Spinal cord (tissue), 10 donors: ENCODE measurements at places on chromosomes 1 and 21. TPM values are rescaled to one million over a fixed set of nuclear protein-coding genes. Genes with fewer than 3 reads are reported as not detected.

GRCh38 chr1:48035371-48036141, 38.4 kb upstream of the TRABD2B start:
- no peak overlapping the region for H3K27ac ChIP-seq
- no peaks in the 10 kb centered on the region for H3K36me3 ChIP-seq
- H3K4me1 ChIP-seq: peaks cover 22% of the 10 kb centered on the region
- no peaks in the 10 kb centered on the region for H3K27me3 ChIP-seq
- DNase-seq: no peak

DNA sequence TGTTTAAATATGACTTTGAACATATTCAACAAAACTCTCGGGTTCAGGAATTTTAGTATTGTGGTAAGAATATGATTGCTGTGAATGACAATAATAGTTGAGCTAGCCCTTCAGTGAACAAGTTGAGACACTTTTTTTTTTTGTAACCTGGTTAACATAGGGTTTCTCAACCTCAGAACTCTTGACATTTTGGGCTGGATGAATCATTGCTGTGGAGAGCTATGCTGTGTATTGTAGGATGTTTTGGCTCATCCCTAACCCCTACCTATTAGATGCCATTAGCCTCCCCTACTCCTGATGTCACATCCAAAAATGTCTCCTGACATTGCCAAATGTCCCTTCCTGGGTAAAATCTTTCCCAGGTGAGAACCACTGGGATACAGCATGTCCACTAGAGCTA, 113.7 kb downstream of the RUNX1 start:
- H3K27ac ChIP-seq: no peak overlapping the region
- H3K27me3 ChIP-seq: no peaks in the 10 kb centered on the region
- no peaks in the 10 kb centered on the region for H3K36me3 ChIP-seq

GRCh38 chr1:81578867-81579266, 221.9 kb upstream of the ADGRL2 start:
- no peak overlapping the region for H3K4me3 ChIP-seq
- H3K4me1 ChIP-seq: peaks cover 3% of the 10 kb centered on the region
- DNase-seq: peak; percentile 73
- no peak overlapping the region for H3K27ac ChIP-seq
- no peaks in the 10 kb centered on the region for H3K27me3 ChIP-seq

DNA sequence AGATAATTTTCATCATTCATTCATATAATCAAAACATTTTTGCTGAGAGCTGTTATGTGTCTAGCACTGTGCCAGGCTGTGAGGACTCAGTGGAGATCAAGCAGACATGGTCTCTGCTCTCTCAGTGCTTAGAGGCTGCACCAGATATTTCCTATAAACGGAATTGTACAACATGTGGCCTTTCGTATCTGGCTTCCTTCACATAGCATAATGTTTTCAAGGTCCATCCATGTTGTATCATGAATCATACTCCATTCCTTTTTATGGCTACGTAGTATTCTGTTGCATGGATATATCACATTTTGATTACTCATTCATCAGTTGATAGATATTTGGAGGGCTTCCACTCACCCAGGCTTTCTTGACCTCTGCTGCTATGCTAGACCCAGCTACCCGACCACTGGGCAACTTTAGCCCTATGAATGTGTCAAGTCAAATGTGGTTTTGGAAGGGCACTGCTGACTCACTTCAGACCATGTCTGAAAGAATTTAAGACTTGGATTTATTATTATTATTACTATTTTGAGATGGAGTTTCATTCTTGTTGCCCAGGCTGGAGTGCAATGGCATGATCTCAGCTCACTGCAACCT, 18.5 kb downstream of the NCF2 start:
- no peak overlapping the region for H3K4me3 ChIP-seq
- no peaks in the 10 kb centered on the region for H3K36me3 ChIP-seq
- H3K27ac ChIP-seq: no peak overlapping the region
- no peak for DNase-seq

The PPIAL4G gene
- total RNA-seq: 0.22 TPM

The ID3 gene
- 120 TPM for total RNA-seq
